Brain pericyte (primary cell): ENCODE measurements at places on chromosomes 12 and 14.

DNA sequence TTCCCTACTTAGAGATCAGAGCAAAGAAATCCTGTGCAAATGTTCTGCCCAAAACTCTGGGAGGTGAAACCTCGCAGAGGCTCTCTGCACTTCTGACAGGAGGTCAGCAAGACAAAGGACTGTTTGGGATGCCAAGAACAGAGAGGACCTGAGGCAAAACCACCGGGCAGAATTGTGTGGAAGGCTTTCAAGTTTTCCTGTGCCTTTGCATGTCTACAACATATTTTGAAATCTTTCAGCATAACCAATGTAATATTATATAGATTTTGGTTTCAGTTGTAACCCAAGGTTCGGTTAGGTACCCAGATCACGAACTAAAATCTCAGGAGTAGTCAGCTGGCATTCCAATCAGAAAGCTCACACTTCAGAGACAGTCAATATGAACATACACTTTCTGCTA, 99.4 kb upstream of the PLEKHA5 start:
- DNase-seq = no peak

DNA sequence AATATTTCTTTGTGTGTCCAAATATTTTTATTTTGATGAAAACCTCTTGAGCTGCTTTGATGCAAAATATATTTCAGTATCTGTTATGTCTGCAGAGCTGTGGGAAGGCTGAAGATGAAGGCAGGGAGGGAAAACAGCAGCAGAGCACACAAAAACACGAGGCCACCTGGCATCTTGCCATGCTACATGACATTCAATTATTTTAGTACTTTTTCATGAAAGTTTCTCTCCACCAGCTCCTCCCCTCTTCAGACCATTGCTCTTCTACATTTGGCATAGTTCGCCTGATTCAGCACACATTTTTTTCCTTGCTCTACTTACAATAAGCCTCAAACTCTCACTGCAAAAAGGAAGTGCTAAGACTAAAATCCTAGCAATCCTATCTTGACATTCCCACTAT, 4.6 kb upstream of the ALX1 start:
- no peak for DNase-seq

- DNase-seq = no peak
Observed at GRCh38 chr12:67052981-67053380, 216.2 kb upstream of the CAND1 start.

- DNase-seq = no peak
Observed at GRCh38 chr12:84134797-84135366, 777.7 kb downstream of the SLC6A15 start.
